ENCODE measurements at places on chromosomes 3 and 15. TPM values are rescaled to one million over a fixed set of nuclear protein-coding genes. Genes with fewer than 3 reads are reported as not detected.

Gene GRIP2
- total RNA-seq, result not detected

Gene CPNE4
- total RNA-seq, result not detected

Gene ALG1L2
- 0.54 TPM for total RNA-seq

Gene GOLGA8K
- not detected for total RNA-seq

Gene CCDC39
- total RNA-seq, result not detected

Data from cardiac ventricle fibroblast (primary cell).